NCI-H2081 treated with DMSO at 0.1 percent for 48 hours (cell line): ENCODE measurements at places on chromosomes 12 and 14.
A peak's percentile ranks its signal among the peaks of the same experiment; 100 is the strongest.

DNA sequence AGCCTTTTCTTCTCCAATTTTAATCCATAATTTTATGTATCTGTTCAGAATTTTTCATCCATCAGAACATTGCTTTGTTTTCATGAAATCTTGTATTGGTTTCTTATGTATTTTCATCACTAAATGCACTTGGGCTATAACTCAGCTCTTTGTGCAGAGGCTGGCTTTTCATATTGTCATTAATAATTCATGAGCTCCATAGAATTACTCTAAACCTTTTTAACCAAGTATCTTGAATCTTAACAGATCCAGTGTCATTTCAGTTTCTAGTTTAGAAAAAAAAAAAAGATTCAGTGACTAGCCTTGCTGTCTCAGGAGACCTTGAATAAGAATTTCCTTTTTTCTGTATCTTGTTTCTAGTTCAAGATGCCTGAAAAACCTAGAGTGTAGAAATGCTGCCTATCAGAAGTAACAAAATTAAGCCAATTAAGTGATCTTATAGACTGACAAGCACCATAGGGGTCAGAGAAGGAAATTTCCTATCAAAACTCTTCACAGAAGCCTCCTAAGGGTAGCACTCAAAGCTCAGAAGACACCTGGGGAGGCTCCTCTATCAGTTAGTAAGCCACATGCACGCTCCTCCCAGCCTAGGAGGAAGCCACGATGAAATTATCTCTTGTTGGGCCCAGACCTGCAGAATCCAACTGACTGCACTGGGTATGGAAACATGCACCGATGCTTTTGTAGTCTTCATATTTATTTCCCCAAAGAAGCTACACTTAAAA lies 163.4 kb downstream of the KICS2 start:
- no peak for DNase-seq

GRCh38 chr12:79691511-79692248 lies 916 bp upstream of the PAWR start:
- DNase-seq: no peak

DNA sequence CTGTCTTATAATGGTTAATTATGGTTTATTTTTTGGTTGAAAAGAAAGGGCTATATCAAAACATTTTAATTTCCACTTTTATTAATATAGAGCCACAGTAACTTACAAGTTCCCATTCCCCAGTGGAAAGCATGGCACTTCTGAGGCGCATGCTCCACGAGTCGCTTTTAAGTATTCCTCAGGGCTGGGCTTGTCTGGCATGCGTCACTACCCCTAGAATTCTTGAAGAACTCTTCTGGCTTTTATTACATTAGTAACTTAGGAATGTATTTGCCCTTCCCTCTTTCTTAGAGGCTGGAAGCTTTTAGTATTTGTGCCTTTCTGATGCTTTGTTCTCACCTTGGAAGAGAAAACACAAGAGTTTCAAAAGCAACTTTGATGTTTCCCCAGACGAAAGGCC lies 81.1 kb downstream of the ESR2 start:
- DNase-seq: no peak

GRCh38 chr14:89617481-89618329 lies 200.7 kb upstream of the FOXN3 start:
- no peak for DNase-seq

GRCh38 chr12:92745856-92746550 lies 43.2 kb downstream of the PLEKHG7 start:
- DNase-seq: no peak

GRCh38 chr12:96141216-96141912 lies 52.8 kb upstream of the ELK3 start:
- no peak for DNase-seq

DNA sequence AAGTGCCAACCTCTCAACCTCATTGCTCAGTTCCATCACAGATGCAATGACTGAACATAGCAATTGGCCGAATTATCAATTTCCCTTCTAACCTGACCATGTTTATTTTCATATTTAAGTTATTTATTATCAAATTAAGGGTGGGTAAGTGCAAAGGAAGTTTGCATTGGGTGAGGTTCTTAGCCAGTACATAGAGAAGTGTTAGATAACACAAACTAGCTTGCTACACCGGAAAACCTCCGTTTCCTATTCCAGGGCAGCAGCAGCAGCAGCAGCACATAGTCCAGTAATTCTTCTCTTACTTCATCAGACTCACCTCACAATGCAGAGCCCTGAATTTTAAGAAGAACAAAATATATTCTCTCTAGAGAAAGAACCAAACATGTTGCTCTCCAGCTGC lies 200.5 kb upstream of the OR4E1 start:
- no peak for DNase-seq

- DNase-seq: no peak
These were observed 113.7 kb upstream of the MDM1 start for GRCh38 chr12:68445824-68446223.

DNA sequence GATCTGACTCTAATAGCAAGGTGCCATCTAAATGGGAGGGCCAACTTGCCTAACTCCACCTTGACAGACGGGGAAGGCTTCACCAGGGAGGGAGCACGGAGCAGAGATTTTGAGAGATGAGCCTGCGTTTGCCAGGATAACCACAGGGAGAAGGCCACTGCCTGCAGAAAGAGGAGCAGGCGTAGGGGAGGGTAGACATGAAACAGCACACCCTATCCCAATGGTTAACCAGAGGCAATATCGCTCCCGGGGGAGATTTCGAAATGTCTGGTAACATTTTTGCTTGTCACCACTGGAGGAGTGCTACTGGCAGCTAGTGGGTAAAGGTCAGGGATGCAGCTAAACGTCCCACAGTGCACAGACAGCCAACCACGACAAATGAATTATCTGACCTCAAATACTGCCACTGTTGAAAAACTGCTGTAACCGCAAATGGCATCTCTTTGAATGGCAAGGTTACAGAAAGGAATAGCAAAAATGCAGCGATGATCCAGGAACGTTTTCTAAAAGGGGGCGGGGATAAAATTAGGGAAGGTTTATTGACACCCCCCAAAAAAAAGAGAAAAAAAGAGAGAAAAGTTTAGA lies 126.0 kb upstream of the ATF7IP start:
- DNase-seq: no peak

DNA sequence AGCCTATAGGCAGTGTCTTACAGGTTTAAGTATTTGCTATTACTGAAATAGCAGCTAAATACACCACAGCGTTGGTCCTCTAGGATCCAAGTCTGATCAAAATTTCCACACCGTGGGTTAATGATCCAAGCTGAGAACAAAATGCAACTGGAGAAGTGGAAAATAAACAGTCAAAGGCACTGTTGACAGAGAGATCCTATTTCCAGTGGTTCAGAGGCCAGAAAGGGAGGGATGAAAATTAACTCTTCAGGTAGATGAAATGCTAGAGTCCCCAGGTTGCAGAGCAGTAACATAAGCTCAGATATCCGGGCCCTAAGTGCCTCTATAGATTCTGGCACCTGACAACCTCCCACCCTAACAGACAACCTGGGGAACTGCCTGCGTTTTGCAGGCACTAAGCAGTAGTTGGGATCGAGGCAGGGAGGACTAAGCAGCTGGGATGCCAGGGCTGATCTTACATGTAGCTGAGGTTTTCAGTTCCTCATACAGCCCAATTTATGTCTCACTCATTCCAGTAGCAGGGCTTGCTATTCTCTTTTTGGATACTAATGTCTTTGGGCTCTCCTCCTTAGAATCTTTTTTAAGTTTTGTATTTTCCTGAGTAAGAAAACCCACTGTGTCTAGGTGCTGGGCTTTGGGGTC lies 42.7 kb upstream of the CRACR2A start:
- DNase-seq: peak; percentile 61

DNA sequence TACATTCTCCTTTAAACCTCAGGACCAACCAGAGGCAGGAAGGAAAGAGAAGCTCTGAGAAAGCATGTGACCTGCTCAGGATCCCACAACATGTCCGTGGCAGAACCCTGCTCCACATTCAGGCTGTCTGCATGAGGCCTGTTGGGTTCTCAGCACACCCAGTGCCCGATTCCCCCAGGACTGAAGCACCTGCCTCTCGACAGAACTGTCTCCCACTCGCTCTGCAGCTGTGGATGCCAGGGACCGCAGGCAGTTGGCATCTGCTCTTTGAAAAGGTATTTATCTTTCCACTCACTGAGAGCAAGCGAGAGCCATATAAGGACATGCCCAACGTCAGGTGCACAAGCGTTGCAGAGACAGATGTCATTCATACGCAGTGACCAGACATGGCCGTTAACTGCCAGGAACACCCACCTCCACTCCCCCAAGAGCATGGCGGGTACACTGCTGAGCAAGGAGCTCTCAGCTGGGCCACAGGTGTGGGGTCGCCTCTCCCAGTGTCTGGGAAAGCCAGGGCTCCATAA lies 18.9 kb downstream of the PITPNM2 start:
- DNase-seq: peak; percentile 16

DNA sequence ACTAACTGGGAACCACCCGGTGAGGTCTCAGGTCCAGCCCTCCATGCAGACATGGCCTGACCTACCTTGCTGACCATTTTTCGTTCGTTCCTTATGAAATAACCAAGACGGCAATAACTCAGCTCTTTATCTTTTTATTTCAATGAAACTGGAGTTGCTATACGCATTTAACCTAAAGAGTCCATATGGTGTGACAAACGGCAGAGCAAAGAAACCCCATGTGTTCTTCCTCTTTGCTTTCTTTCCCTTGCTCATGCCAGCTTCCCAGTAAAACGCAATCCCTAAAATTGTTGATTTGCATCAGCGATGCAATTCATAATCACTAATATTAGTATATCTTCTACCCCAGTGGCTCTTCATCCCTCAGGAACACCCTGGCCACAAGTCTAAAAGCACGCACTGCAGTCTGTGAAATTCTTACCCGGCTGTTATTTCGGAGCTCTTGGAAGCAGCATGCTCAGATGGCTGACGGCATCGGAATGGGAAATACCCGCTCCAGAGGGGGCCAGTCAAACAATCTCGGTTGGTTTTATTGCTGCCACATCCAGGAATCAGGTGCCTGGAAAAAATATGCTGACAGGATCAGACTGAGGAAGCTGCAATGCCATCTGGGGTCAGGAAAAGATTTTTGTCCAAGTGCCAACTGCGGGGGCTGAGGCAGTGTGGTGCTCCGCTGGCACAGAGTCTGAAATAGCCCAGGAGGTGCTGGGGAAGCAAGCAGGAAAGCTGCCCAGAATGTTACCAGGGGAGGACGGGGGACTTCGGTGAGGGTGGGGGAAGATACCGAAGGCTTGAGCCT lies 28.2 kb upstream of the KCNA1 start:
- DNase-seq: no peak

DNA sequence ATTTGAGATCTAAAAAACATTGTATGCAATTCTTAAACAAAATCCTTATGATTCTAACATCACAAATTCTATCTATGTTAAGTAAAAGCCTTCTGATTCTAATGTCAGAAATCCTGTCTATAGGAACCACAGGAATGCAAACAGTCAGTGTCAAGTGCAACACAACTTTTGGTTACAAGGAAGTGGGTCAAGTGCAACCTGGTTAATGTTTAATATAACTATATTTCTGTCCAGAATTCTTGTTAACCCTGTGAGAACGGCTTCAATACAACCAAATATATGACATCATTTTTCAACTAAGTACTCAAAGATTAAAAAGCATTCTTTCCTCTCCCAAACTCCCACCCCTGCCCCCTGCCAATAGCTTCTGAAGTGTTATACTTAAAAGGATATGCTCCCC lies 107.9 kb upstream of the PLEKHA5 start:
- no peak for DNase-seq

DNA sequence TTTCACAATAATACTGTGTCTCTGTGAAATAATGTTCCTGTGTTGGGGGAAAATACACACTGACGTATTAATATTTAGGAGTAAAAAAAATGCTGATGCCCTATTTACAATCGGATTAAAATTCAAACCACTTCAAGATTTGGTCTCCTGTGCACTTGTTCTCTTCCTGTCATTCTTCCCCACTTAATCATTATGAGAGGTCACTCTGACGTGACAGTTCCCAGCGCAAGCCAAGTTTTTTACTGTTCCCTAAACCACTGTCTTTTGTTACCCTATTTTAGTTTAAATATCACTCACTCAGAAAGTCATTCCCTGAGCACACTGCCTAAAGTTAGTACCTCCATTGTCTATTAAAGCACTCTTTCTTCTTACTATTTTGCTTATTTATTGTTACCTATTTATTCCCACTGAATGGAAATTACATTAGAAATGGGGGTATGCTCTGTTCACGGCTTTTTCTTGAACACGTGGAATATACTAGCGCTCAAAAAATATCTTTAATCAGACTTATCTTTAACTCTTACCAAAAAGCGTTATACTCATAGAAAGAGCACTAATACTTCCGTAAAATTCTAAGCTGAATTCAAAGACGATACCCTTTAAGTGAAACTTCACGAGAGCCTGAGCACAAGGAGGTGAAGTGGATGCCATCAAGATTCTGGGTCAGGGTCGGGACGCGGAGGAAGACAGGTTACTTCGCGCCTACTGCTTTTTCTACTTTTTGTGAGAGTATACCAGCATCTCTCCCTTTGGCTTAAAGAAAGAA lies 670 bp upstream of the PSMA3 start:
- no peak for DNase-seq

DNA sequence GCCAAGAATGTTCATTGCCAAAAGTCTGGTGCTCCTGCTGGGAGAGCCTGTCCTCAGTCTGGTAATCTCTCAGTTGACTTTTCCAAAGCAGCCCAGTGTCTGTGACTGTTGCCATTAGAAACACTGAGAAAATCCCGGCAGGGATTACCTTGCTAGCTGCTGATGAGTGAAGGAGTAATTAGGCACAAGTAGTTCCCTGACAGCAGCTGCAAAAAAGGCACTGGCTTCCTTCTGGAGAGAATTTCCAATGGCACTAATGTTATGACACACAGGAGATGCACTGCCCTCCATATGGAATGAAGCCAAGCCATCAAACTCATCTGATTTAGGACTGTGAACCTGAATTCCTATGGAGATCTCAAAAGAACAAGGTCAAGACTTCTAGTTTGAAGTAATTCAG lies 1321.2 kb upstream of the SEL1L start:
- DNase-seq: no peak
